NCI-H2029 treated with DMSO at 0.1 percent for 48 hours (cell line): ENCODE measurements at places on chromosomes 13 and 19.

DNA sequence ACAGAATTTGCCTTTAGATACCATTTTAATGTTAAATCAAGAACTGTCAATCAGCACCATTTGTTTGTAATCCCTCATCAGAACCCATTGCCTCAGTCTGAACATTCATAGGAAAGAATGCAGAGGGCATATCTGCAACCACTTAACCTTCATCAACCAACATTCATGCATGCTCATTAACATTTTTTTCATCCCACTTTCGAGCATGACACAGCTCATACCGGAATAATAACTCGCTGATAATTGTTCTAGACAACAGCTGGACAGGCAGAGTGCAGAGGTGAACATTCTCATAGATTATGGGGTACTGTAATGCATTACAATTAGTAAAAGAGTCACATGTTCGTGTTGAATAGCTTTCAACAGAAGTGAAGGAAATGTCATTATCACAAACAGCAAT lies 216.8 kb downstream of the DIAPH3 start:
- no peak for DNase-seq

DNA sequence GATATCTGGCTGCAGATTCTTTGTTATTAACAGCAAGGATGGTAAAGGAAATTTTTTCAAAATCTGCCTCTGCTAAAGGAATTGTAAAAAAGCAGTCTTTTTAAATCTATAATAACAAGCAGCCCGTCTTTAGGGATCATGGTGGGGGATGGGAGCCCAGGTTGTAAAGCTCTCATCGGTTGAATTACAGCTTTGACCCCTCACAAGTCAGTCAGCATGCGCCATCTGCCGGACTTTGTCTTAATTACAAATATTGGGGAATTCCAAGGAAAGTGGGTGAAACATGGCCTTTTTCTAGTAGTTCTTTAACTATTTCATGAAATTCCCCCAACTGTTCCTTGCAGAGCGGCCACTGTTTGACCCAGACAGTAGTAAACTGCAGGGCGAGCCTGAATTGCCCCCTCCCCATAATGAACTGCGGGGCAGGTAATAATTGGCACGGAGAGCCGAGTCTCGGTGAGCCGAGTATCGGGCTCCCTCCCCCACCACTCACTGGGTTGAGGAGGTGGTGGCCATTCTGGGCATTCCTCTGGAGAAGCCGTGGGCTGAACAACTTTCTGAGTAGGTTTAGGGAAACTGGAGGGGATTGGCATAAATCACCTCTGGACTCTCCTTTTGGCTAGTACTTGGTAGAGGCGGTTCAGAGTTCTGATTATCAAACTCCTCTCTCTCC lies 11.6 kb downstream of the ZNF578 start:
- peak; percentile 26 for DNase-seq

DNA sequence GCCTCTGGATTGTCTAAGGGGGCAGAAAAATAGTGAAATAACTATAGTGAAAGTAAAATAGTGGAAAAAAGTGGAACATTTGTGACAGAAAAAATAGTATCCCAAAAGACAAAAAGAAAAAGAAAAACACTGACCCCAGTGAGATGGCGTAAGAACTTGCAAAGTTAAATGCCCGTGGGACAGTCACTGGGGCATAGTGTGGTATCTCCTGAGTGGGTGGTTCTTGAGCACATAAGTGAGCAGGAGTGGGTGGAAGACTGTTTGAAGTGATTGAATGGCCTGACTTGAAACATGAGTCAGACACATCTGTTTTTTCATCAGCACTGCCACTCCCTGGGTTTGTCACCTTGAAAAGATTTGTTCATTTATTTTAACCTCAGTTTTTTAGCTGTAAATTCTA lies 2.5 kb downstream of the ZNF430 start:
- no peak for DNase-seq

GRCh38 chr19:798415-799075 lies 1.3 kb downstream of the PTBP1 start:
- DNase-seq: no peak

GRCh38 chr13:46655377-46656180 lies 102.6 kb downstream of the LRCH1 start:
- DNase-seq: no peak

- DNase-seq: no peak
These were observed at the start of gene TMEM86B for GRCh38 chr19:55228403-55229031. TMEM86B (minus strand) TSS chr19:55228763; CDS start chr19:55228741, 22 bp downstream.

DNA sequence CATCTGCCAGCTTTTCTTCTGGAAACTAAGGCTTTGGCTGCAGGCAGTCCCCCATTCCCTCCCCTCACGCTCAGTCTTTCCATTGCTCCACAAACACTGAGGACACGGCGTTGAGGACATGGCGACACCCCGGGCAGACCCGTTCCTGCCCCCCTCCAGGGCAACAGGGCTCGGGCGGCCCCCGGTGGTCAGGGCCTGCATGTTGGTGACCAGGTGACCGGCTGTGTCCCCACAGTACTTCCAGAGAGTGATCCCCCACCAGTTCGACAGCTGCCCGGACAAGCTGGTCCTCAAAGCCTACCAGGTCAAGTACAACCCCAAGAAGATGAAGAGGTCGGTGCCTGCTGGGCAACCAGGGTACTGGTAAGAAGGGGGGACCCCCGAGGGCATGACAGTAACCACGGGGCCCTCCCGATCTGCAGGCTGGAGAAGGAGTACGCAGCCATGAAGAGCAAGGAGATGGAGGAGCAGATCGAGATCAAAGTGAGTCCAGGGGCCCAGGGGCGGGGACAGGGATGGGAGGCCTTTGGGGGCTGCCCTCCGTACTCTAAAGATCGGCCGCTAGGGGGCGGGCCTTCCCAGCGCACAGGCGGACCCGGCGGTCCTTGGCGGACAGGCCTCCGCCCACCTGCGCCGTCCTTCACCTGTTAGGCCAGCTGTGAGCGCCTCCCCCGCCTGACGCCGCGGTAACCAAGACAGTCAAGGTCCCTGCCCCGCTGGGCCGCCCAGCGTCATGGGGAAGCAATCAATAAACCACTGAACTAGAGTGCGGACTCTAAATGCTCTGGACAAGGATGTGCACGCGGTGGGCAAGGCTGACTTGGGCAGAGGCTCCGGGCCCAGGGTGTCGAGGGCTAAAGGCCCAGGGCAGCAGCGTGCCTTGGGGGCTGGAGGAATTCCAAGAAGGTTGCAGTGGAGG lies 21.1 kb downstream of the PRR36 start:
- peak; percentile 68 for DNase-seq

- DNase-seq: no peak
These were observed 48.5 kb upstream of the KATNAL1 start for GRCh38 chr13:30355839-30356238.

- no peak for DNase-seq
These were observed 5.4 kb upstream of the PLPP2 start for GRCh38 chr19:296476-297225.

GRCh38 chr13:107144432-107144831 lies 576.5 kb upstream of the ARGLU1 start:
- DNase-seq: no peak

DNA sequence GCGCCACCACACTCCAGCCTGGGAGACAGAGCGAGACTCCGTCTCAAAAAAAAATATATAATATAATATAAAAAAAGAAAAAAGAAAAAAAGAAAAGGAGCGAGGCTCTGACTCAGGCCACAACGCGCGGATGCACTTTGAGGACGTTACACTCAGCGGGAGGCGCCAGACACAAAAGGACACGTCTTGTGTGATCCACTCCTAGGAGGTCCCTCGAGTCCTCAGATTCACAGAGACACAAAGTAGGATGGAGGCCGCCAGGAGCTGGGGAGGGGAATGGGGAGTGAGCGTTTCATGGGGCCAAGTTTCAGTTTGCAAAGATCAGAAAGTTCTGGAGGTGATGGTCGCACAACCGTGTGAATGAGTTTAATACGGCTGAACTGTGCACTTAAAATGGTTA lies 8.5 kb upstream of the ABHD17A start:
- no peak for DNase-seq

GRCh38 chr13:75785130-75785529 lies 149.0 kb downstream of the LMO7 start:
- DNase-seq: no peak

- peak; percentile 6 for DNase-seq
These were observed 157.2 kb downstream of the TM9SF2 start for GRCh38 chr13:99658261-99658991.

GRCh38 chr13:80442609-80443008 lies 101.7 kb upstream of the SPRY2 start:
- no peak for DNase-seq

DNA sequence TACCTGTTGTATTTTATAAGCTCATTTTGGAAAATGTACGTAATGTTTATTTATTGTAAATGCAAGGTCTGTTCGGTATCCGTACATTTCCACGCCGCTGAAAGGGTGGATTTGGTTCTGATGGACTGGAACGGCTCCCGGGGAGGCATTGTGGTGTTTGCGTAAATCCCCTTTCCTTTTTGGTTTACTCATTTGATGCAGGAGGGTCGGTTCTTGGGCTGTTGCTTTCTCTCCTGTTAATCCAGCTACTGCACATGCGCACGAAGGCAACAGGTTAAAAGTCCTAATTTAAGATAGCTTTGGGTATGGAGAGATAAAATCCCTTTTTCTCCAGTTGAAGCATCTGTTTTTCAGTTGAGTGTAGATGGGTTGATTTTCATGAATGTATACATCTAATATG lies 224.4 kb downstream of the TM9SF2 start:
- no peak for DNase-seq

DNA sequence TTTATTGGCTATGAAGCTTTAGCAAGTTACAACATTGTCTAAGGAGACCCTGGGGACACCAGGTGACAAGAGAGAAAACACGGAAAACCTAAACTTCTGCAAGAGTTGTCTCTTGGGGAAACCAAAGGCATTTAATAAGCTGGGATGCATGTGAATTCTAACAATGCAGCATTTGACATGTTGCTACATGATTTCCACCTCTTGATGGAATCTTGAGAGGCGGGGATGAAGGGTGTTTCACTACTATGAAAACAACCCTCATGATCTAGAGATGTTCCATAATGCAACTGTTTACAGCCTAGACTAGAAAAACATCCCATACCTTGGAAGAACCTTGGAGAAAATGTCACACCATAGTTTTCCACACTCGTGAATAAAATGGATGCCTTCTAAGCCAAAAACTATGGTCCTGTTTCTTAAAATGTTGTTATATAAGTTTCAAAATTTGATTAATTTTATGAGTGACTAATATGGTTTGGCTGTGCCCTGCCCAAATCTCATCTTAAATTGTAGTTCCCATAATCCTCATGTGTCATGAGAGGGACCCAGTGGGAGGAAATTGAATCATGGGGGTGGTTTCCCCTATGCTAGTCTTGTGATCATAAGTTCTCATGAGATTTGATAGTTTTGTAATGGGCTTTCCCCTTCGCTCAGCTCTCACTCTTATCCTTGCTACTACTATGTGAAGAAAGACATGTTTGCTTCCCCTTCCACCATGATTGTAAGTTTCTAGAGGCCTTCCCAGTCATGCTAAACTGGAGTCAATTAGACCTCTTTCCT lies 164.6 kb downstream of the TNFSF13B start:
- DNase-seq: no peak

GRCh38 chr19:29586401-29586800 lies 19.7 kb upstream of the POP4 start:
- no peak for DNase-seq

DNA sequence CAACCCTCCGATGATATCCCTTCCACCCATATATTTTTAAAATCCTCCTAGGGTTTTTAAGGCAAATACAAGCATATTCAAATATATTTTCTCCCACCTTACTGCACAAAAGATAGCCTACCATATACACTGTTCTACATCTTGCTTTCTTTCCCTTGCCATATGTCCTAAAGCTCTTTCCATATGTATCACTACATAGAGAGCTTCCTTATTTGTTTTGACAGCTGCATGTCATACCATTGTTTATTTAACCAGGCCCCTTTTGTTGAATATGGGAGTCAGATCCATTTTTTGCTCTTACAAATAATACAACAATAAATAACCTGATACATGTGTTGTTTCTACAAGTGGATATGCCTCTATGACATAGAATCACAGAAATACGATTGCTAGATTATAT lies 32.8 kb upstream of the WDFY2 start:
- DNase-seq: no peak

DNA sequence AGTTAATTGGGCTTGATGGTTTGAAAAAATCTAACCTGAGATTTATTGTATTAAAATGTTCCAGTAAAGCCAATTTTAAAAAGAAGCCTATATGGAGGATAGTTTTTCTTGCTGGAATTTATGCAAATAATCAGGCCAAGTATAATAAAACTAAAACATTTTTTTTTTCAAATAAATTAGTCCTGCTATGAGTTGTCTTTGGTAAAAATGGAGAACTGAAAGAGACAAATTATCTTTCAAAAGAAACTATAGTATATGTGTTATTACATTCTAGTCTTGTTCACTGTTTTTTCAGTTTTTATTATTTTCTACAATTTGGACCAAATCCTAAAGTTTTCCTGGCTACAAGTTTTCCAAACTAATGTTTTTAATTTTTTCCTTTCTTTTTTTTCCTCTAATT lies 468.9 kb downstream of the UQCRFS1 start:
- DNase-seq: no peak

GRCh38 chr13:110640591-110641029 lies 25.3 kb downstream of the NAXD start:
- no peak for DNase-seq

- no peak for DNase-seq
These were observed 50.9 kb upstream of the TMTC4 start for GRCh38 chr13:100725472-100725871.

DNA sequence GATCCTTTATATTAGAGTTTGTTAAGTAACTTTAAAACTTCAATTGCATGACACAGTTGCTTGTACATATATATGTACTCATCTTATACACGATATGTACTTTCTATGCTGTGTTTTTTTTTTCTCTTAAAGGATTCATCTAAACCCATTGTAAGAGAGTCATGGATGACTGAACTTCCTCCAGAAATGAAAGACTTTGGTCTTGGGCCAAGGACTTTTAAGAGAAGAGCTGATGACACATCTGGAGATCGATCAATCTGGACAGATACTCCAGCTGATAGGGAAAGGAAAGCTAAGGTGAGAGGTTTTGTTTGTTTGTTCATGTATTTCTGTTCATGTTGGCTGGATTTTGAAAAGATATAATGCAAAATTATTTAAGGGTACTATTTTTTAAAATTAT lies 26.0 kb downstream of the GPALPP1 start:
- DNase-seq: peak; percentile 2

DNA sequence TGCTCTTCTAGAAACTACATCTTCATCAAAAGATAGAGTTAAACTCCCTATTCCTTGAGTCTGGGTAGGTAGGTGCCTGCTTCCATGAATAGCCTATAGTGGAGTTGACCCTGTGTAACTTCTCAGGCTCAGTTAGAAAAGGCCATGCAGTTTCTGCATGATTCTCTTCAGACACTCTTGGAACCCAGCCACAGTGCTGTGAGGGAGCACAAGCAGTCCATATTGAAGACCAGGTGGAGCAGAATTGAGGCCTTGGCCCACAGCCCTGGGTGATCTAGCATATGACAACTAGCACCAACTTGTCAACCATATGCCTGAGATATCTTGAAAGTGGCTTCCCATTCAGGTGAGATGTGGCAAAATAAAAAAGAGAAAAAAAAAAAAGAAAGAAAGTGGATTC lies 10.3 kb upstream of the PAN3 start:
- DNase-seq: no peak

DNA sequence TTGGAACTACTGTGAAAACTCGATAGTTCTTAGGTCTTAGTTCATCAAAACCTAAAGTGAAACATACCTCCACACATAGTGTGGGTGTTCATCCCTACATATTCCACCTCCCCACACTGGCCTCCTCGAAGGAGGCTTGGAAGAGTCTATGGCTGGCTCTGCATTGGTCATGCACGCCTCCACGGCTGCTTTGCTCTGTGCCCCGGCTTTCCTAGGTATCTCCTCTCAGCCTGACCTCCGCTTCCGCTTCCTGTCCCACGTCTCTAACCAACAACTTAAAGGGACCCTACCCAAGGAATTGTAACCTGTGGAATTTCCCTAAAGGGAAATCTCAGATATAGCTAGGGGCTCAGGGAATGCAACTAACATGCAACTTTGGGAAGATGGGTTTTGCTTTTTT lies 79.7 kb upstream of the MBNL2 start:
- no peak for DNase-seq
